ENCODE measurements at places on chromosomes 1 and 21.

DNA sequence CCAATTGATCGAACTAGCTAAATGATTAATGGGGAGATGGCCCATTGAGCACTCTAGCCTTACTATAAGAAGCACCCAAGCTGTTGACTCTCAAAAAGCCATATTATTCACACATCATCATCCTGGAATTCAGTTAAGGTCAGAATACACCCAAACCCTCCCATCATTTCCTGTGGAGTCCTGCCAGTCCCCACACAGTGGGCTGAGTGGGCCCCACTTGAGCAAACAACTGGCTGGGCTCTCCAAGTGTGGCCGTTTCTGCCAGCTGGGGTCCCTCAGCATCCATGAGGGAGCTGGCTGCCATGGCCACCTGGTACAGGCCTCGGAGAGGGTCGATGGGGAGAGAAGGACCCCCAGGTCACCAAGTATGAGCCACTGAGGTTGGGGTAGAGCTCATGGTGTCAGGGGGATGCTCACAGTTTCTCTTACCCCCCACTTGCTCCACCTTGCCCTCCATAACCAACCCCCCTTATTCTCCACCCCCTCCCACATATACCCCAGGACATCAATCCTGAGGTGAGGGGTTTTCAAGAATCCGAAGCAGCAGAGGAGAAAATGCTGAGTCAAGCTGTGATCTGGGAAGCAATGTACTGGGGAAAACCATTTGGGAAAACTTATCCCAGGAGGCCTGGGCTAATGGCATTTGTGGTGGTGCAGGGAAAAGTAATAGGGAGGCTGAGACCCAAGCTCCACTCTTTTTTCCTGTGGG lies 60.3 kb downstream of the UBE2T start:
- DNase-seq = no peak

DNA sequence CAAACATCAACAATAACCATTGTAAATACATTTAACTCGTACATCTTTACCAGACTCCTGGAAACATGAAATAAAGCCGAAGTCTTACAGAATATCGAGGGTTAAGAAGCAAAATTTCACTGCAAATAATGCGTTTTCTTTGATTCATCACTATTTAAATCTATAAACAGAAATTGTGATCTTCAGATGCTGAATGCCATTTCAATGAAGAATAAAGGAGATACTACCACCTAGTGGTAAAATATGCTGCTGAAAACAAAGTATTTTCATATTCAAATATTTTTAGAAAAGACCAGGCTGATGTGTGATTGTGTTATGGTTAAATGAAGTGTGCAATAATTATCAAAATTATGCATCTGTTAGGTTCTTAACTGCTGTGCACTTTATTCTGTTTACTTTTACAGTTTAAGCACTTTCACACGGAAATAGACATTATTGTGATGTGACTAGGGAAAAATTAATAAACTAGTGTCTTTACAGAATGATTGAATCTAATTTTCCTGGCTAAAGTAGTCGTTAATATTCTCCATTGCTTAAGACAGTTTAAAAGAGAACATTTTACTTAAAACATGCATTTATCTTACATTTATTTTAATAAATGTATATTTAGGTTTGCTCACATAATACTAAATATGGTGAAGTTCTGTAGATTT lies 1093.1 kb downstream of the MRPL39 start:
- no peak for DNase-seq

GRCh38 chr1:181043025-181043888 lies 9.5 kb downstream of the MR1 start:
- DNase-seq = no peak

- no peak for DNase-seq
Observed at GRCh38 chr21:25094695-25095094, 512.6 kb downstream of the MRPL39 start.

- DNase-seq = no peak
Observed at GRCh38 chr1:2376931-2377672, 14.3 kb downstream of the MORN1 start.

GRCh38 chr1:229247871-229248270 lies 23.0 kb upstream of the RAB4A start:
- no peak for DNase-seq

DNA sequence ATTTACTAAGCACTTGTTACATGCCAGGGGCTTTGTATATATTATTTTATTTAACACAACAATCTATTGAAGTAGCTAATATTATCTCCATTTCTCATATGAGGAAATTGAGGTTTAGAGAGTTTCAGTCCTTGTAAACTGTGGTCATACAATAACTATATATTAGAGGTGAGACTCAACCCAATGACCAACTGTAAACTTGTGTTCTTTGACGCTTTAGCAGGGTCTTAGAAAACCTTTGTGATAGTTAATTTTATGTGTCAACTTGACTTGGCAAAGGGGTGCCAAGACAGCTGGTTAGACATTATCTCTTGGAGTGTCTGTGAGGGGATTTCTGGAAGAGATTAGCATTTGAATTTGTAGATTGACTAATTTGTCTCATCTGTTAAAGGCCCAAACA lies 252.4 kb upstream of the B3GALT2 start:
- DNase-seq = no peak

GRCh38 chr1:28411656-28412055 lies 42.1 kb downstream of the PHACTR4 start:
- DNase-seq = no peak

GRCh38 chr1:152412756-152413155 lies 1.3 kb downstream of the CRNN start:
- DNase-seq = no peak

DNA sequence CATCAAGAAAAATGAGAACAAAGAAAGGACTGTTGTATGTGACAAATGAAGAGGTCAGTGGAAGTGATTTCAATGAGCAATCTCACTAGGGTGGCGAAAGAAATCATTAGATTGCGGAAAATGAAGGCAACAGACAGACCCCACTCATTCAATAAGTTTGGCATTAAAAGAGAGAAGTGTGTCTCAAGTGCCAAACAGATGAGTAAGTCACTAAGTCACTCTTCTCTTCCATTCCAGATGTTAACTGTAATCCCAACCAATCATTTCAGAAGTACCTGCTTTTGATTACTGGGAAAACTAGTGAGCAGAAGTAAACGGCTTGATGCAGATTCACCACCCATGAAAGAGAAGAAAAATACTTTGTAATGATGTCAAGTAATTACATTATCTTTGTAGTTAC lies 144.3 kb upstream of the PRMT6 start:
- no peak for DNase-seq

- DNase-seq = no peak
Observed at GRCh38 chr21:33434770-33435360, 31.7 kb downstream of the IFNGR2 start.

- DNase-seq = no peak
Observed at GRCh38 chr1:223714849-223715603, 2.7 kb downstream of the CAPN2 start.

GRCh38 chr1:93874025-93874651 lies 4.9 kb downstream of the DNTTIP2 start:
- DNase-seq = no peak

GRCh38 chr1:160307118-160307791 lies 22.3 kb upstream of the PEX19 start:
- no peak for DNase-seq

DNA sequence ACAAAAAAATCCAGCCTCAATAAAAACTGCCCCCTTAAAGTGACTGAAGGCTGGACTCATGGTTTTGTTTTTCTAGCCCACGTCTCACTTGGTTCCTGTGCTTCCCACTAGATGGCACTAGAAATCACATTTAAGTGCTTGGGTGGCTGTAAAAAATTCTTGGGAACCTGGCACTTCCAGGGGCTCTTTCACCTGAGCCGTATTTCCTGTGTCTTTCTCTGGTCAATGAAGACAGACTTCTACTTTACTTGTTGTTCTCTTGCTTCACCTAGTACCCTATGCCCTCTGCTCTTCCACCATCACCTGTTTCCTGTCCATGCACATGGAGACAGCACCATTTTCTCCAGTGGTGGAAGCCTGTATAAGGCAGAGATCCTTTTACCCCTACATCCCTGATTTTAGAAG lies 20.0 kb downstream of the METTL13 start:
- DNase-seq = no peak

DNA sequence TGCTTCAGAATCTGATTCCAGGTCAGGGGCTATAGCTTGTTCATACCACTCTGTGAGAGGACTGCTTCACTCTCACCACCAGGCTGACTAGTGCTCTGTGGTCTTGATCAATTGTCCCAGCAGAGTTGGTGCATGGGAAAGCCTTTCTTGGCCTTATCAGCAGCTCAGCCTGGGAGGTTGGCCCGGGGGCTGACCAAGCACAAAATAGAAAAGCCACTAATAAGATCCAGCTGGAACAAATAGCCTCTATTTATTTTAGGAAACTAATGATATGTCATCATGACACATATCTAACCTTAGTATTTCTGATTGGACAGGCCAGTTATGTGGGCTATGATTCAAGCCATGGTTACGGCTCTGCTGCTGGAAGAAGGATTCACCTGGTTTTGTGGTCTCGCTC lies 134.2 kb downstream of the GDAP2 start:
- DNase-seq = no peak

GRCh38 chr1:151858886-151859665 lies 5.6 kb upstream of the THEM5 start:
- no peak for DNase-seq

- DNase-seq = no peak
Observed at GRCh38 chr21:46118316-46119143, 20.6 kb downstream of the COL6A2 start.

- no peak for DNase-seq
Observed at GRCh38 chr1:5968161-5968736, 24.0 kb downstream of the NPHP4 start.

GRCh38 chr1:60564916-60565750 lies 491.6 kb upstream of the C1orf87 start:
- DNase-seq = no peak

DNA sequence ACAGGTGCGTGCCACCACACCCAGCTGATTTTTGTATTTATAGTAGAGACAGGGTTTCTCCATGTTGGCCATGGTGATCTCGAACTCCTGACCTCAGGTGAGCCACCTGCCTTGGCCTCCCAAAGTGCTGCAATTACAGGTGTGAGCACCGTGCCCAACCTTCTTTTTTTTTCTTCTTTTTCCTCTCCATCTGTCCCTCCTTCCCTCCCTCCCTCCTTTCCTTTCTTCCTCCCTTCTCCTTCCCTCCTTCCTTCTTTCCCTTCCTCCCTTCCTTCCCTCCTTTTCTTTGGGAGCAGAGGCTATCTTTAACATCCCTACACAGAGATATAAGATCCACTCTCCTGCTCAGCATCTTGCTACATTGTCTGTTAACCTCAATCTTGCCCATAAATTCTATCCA lies 24.4 kb upstream of the FAM89A start:
- DNase-seq = no peak

- DNase-seq = no peak
Observed at GRCh38 chr1:183675381-183675780, 22.3 kb upstream of the APOBEC4 start.

DNA sequence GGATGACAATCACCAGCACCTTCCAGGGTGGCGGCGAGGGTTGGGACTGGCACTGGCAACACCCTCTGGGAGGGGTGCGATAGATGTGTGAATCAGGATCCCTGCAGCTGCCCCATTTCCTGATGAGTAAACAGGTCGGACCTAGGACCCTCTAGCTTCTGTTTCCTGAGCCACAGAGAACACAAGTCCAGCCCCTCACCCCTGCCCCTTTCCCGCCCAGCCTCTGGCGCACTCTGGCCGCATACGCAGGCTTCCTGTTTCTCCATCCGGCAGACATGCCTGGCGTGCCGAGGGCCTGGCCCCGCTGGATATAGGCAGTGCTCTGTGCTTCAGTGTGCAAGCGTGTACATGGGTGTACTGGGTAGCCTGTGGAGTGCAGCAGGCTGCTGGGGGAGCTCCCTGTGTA lies 4.6 kb downstream of the PEAR1 start:
- DNase-seq = no peak

Measured in activated T-helper 1 cell treated with anti-CD3 and anti-CD28 coated beads, Interleukin-2, amount 50 U/mL, for 16 hours (primary cell).